ENCODE measurements at places on chromosomes 1 and 21.
A peak's percentile ranks its signal among the peaks of the same experiment; 100 is the strongest.

DNA sequence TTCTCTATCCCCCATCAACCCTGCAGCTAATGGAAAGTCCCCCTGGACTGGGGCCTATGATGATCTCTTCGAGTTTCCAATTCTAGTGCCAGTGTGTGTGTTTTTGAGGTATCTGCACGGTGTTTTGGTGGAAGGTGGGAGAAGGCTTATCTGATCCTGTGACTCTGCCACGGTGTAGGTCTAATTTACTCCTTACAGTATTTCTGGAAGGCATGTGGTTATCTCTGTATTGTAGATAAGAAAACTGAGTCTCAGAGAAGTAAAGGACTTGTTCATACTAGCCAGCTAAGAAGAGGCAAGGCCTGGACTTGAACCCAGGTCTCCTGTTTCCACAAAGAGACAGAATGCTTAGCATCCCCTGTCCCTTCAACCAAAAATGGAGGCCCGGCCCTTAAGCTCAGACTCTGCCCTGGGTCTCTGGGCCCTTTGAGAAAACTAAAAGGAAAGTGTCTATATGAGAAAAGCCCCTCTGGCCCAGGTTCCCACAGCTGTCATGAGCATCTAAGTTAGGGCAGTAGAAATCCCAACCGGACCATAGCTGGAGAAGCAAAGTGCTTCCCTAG, 20.3 kb downstream of the RIMS3 start:
- no peak for DNase-seq

- no peak for DNase-seq
These were observed 438.1 kb downstream of the PRDM2 start for GRCh38 chr1:14138135-14138506.

DNA sequence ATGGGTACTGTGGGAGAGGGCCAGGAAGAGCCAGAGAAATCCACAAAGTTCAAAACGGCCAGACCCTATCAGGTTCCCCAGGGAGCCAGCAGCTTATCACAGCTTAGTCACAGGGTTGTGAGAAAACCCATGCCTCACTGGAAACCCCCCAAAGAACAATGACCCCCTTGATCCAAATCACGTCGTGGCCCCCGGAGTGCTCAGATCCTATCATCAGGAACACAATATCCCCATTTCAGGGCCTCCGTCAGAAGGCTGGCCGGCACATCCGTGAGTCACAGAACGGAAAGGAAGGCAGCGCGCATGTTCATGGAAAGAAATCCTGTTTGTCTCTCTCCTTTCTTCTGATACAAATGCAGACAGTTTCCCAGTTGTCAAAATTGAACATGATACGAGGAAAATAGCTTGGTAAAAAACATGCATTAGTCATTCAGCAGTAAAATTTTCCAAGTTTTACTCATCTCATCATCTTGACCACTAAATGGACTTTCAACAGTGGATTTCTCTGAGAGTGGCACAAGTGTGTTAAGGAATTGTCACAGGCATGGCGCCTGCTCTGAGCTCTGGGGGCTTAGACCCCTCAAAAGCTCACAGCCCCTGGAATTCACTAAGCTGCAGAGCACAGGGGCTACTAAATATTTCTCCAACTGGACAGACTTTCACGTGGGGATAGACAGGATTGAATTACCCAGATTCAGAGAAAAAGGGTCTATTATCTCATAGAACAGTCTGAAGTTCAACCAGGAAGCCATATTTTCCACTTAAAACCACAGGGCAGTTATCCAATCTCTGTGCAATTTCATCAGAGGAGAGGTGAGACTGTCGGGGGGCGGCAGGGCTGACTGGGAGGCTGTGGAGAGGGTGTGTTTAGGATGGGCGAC, 124.8 kb downstream of the RIPK4 start:
- peak; percentile 43 for DNase-seq

GRCh38 chr21:41865002-41865777, 14.0 kb downstream of the PRDM15 start:
- DNase-seq = no peak

DNA sequence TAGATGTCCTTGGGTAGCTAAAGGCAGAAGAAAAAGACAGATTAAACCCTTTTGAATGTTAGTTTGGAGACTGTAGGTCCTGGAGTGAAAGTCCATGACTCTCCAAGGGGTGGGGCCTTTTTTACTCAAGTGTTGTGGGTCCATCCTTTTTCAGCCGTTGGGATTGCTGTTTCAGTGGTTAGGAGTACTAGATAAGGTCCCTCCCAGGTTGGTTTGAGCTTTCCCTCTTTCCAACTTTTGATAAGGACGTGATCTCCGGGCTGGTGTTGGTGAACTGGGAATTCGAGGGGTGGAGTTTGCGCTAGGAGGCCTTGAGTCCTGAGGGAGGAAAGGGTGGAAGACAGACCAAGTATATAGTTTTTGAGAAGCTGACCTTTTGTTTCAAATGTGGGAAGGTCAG, 5.2 kb upstream of the IPP start:
- DNase-seq = no peak

- DNase-seq = no peak
These were observed 66.4 kb downstream of the BEND5 start for GRCh38 chr1:48710318-48710717.

DNA sequence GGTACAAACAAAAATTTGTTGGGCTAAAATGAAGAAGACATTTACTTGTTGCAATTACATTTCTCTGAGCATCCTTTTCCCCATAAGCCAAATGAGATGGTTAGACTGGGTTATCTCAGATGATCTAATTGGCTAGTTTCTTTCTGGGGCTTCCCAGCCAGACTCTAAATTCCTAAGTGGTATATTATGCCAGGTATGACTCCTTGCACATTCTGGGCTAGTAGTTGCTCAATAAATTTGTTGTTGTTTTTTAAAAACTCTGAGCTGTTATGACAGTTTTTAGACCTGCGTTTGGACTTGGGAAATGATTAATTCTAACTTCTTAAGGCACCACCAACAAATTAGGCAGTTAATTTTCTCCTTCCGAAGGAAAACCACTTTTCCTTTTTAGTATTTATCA, 66.1 kb downstream of the UCK2 start:
- no peak for DNase-seq

GRCh38 chr1:175146529-175147213, 45.9 kb downstream of the KIAA0040 start:
- peak; percentile 80 for DNase-seq

DNA sequence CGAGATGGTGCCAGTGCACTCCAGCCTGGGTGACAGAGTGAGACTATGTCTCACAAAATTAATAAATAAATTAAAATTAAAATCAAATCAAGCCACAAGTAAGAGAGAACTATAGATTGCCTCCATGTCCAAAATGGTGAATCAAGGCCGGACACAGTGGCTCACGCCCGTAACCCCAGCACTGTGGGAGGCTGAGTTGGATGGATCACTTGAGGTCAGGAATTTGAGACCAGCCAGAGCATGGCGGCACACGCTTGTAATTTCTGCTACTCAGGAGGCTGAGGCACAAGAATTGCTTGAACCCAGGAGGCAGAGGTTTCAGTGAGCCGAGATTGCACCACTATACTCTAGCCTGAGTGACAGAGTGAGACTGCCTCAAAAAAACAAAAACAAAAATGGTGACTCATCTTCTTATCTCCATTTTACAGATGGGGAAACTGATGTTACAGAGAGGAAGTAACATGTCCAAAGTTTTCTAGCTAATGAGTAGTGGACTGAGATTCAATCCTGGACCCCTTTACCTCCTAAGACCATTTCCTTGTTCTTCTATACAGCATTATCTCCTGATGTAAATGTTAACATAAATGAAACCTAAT, 99.0 kb upstream of the HNRNPU start:
- no peak for DNase-seq

- DNase-seq = no peak
These were observed 104.9 kb downstream of the CRYAA start for GRCh38 chr21:43273708-43274021.

DNA sequence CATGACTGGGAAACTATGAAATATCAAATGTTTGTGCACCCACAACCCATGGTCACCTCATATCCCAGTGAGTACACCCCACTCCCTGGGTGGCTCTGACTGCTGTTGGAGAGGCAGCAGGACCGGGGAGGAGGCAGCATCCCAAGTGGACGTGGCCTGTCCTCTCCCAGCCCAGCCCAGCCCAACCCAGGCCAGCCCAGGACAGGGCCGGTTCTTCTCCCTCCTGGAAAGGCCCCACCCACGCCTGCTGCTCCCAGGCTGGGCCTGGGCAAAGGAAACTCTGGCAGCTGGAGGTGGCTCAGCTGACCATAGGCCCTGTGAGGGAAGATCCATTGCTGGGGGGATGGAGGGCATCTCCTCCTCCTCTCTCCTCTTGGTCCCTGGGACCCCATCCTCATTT, 19.1 kb downstream of the MATN1 start:
- DNase-seq = no peak

- no peak for DNase-seq
These were observed 2.4 kb downstream of the TMEM201 start for GRCh38 chr1:9590945-9591668.

DNA sequence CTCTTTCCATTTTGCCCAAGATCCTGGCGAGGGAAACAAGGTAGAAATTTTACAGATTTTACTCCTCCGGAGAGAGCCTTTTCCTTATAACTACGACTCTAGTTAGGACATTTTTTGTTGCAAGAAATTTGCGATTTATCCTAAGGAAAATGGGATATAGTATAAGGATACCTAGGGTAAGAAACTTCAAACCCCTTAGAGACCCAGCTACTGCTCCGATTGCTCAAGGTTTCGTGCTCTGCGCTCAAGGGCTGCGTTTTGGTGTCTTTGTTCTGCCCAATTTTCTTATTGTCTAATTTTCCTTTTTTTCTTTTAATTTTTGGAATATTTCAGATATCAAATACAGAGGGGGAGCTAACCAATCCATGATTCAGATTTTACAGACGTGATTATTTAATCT, 1.5 kb downstream of the TTC3 start:
- DNase-seq = no peak

DNA sequence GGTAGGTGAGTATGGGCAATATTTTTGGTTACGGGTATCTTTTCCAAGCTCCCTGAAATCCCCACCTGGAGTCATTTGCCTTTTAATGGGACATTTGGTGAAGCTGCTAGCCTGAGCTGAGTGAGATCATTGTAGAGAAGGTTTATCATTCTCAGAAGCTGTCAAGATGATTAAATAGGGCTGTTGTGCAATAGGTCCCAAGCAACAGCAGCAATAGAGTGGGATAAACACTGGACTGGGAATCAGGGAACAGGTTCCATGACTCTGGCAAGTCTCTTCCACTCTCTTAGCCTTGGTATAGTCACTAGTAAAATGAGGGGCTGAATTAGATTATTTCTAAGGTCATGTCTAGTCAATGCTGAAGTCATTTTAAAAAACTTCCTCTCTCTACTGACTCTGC, 30.3 kb upstream of the FAM78B start:
- no peak for DNase-seq

- DNase-seq = no peak
These were observed 83.4 kb upstream of the BMP8A start for GRCh38 chr1:39407896-39408640.

GRCh38 chr1:29283804-29284195, 47.5 kb downstream of the PTPRU start:
- no peak for DNase-seq

- DNase-seq = no peak
These were observed 428.3 kb upstream of the ZRANB2 start for GRCh38 chr1:71509051-71509595.

- no peak for DNase-seq
These were observed 6.1 kb downstream of the INTS3 start for GRCh38 chr1:153733970-153734369.

- no peak for DNase-seq
These were observed 44.0 kb downstream of the PTAFR start for GRCh38 chr1:28132171-28133167.
